WTC11 (cell line): ENCODE measurements at places on chromosomes 2 and 18.

DNA sequence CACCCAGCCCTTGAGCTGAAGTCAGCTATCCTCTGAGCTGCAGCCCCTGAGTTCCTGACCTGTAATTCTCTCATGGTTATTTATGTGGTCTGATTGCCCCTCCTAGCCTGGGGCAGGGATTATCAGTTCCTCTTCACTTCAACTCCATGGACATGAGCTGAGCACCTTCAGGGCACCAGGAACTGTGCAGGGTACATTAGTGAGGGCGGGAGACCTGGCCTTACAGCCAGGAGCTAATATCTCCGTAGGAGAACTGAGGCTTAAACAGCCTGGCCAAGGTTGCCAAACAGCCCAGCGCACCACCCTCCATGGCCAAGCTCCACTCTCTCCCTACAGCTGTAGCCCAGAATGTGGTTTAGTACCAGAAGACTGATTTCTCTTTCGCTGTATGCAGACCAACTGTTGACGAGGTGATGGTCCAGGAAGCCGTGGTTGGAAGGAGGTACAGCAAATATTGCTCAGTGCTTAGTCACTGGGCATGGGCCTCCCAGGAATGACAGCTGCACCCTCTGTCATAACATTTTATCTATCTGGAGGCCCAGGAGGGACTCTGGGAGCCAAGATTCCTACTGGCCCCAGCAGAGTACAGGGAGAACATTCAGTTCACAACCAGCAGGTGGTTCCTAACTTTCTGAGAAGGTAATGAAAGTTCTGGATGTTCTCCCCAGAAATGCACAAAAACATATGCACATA is 228.7 kb upstream of the SIX2 start:
- DNase-seq = no peak

GRCh38 chr2:157258520-157259326 is 1.2 kb downstream of the GALNT5 start:
- no peak for DNase-seq

GRCh38 chr18:58593938-58594337 is 35.0 kb downstream of the ALPK2 start:
- no peak for DNase-seq

- no peak for DNase-seq
These were observed 67.3 kb downstream of the UXS1 start for GRCh38 chr2:106126705-106127281.

DNA sequence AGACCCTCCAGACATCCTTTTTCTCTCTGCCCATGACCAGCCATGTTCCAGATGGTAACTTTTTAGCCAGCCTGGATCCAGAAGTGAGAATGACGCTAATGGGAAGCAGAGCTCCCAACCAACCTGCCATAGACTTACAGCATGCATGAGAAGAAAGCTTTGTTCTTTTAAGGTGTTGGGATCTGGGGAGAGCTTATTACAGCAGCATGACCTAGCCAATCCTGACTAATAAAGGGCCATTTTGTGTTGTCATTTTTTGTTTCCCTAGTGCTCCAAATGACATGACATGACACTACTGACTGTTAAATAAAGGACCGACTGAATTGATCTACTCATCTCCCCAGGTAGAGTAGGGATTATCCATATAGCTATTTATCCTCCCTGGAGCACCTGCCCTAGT is 5.2 kb upstream of the PRKCE start:
- DNase-seq = no peak

GRCh38 chr18:70260683-70261082 is 28.2 kb upstream of the SOCS6 start:
- DNase-seq = no peak
